ENCODE measurements at places on chromosomes 5 and 9.

DNA sequence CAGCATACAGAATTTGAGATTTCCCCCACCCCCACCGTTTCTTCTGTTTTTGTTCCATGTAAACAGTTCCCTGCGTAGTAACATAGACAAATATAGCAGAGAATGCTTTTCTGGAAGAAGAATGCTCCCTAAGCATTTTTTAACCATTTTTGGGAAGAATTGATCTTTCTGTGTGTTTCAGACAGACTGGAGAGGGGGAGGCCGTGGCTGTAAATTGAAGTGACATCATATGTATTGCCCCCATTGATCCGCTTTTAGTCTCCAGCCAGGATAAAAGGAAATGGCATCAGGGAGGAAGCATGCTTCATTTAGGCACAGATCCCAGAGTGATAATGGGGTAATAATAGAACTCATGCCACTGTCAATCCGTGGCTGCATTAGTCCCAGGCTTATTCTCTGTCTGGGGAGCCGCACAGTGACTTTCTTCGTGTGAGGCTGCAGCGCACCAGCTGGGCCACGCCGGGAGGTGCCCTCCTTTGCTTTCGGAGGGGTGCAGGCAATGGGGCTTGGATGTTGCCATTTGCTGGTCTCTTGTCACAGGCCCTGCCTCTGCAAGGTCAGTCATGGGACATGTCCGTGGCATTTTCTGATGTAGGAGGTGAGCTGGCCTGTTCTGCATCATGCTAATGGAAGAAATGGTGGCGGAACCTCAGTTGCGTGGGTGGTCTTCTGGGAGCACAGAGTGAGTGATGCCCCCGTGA lies 261.5 kb downstream of the FANCC start:
- DNase-seq: no peak

DNA sequence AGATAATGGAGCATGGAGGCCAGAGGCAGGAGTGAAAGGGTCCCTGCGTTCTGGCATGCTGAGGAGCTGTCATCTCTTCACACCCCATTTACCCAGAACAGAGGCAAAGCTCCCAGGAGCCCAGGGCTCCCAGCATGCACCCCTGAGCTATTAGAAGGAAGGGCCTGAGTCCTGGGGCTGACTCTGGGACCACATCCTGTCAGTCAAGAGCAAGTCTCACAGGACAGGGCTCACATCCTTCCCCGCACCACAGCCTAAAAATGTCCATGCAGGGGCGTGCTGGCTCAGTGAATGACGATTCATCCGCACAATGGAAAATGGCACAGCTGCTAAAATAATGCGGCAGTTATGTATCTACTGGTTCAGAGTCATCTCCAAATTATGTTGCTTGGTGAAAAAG lies 31.4 kb downstream of the CAMK2A start:
- no peak for DNase-seq

- DNase-seq: no peak
Observed at GRCh38 chr5:172959824-172960799, 888 bp downstream of the RPL26L1 start.

GRCh38 chr5:110784901-110785300 lies 46.1 kb downstream of the SLC25A46 start:
- DNase-seq: no peak

DNA sequence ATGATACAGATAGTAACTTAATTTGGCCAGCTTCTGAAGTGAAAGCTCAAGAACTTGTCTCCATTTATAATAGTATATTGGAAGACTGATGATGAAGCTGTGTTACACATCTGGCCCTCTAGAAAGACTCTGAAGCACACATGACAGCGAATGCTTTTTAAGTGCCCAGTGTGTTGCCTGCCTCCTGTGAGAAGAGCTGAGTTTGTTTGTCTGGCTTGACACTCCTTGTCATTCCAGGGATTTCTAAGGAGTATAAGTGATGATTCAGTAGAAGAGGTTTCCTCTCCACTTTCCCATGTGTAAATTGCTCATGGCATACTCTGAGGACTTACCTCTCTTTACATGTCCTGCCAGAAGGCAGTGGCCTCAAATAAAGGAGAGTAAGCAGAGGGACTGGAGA lies 30.4 kb upstream of the LRRTM2 start:
- DNase-seq: no peak

Measured in stimulated activated CD4-positive, alpha-beta T cell treated with anti-CD3 and anti-CD28 coated beads, TNF-alpha, amount 100 ng/mL, for 1 hour (primary cell).